ENCODE measurements at places on chromosomes 4 and X. TPM values are rescaled to one million over a fixed set of nuclear protein-coding genes. Genes with fewer than 3 reads are reported as not detected.

GRCh38 chrX:53442322-53442631 is 8.1 kb upstream of the HSD17B10 start:
- H3K36me3 ChIP-seq, result no peaks in the 10 kb centered on the region
- H3K27me3 ChIP-seq, result peaks cover 18% of the 10 kb centered on the region
- no peak for DNase-seq
- H3K4me1 ChIP-seq, result no peaks in the 10 kb centered on the region

DNA sequence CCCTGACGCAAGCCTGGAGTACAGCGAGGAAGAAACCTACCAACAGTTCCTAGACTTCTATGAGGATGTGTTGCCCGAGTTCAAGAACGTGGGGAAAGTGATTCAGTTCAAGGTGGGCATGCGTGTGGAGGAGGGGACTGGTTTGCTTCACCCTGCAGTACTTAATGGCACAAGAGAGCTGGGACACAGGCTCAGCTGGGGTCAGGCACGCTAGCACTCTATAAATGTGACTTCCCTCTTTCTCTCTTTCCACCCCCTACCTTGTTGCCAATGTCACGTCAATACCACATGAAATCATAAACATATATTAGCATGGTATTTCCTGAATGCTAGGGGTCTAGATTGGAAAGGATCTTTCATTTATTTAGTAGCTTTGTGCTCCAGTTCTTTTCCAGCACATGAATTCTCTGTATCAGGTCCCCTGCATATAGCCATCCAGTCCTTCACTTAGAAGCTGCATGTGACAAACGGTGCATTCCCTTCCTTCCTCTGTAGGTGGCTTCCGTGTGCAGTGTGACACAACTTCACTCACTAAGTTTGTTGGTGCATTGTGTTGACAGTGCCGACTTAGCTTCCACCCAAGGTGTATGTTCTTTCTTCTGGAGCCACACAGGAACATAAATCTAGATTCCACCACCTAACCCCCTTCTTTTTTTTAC is 25.6 kb downstream of the ZRSR2 start:
- DNase-seq, result peak; percentile 33
- H3K27me3 ChIP-seq, result no peaks in the 10 kb centered on the region
- no peaks in the 10 kb centered on the region for H3K4me1 ChIP-seq
- H3K4me3 ChIP-seq, result no peak overlapping the region
- H3K27ac ChIP-seq, result no peak overlapping the region
- peaks cover 3% of the 10 kb centered on the region for H3K36me3 ChIP-seq

- no peaks in the 10 kb centered on the region for H3K36me3 ChIP-seq
- DNase-seq, result no peak
- no peaks in the 10 kb centered on the region for H3K4me1 ChIP-seq
Observed at GRCh38 chrX:32937043-32937442, 274.3 kb downstream of the DMD start.

- DNase-seq, result no peak
- no peak overlapping the region for H3K4me3 ChIP-seq
- no peak overlapping the region for H3K27ac ChIP-seq
Observed at GRCh38 chrX:55801811-55802210, 84.3 kb downstream of the RRAGB start.

NUP62CL gene
- 9.2 TPM for total RNA-seq

MAGEA2 gene
- total RNA-seq, result not detected
